Stimulated activated CD4-positive, alpha-beta T cell treated with anti-CD3 and anti-CD28 coated beads, TNF-alpha, amount 100 ng/mL, for 24 hours (primary cell): ENCODE measurements at places on chromosomes 3 and 15.

- DNase-seq = no peak
These were observed 12.6 kb upstream of the HRG start for GRCh38 chr3:186653080-186653707.

GRCh38 chr3:13012221-13012691, 61.0 kb downstream of the IQSEC1 start:
- DNase-seq = no peak

DNA sequence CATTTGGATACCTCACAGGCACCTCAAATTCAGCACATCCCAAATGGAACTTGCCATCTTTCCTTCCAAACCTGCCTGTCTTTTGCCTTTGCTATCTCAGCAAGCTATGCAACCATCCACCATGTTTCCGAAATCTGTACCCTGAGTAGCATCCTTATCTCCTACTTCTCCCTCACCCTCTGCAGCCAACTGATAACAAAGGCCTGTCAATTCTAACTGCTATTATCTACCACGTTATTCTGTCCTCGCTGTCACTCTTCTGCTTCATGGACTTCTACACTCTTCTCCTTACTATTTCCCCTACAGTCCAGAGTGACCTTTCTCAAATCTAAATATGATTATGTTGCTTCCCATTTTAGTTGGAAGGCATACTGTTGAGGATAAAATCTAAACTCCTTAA, 25.5 kb upstream of the TAFA4 start:
- no peak for DNase-seq

- peak; percentile 58 for DNase-seq
These were observed 3.8 kb downstream of the PKM start for GRCh38 chr15:72227192-72227586.

- DNase-seq = no peak
These were observed 78.0 kb downstream of the FSIP1 start for GRCh38 chr15:39704689-39705088.

DNA sequence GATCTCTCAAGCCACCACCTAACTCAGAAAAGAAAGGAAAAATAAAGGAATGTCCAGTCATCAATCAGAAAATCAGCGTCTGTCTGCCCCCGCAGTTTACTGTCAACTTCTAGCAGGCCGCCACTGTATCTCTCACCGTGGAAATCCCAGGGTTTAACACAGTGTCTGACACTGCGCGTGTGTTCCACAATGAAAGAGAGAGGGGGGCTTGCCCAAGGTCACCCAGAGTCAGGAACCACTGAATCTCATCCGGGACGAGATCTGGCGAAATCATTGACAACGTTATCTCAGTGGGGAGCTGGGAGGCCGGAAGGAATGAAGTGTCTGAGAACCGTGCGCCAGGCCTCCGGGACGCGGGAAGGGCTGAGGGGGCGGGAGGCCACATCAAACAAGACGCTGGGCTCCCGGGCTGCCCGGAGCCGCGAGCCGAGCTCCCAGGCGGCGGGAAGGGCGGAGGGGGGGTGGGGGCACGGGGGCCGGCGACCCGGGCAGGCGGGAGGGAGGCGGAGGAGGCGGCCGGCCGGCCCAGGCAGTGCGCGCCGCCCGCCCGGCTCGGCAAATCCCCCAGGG, 2.2 kb upstream of the HES1 start:
- no peak for DNase-seq

- no peak for DNase-seq
These were observed 788 bp downstream of the FOXB1 start for GRCh38 chr15:60004846-60005351.

DNA sequence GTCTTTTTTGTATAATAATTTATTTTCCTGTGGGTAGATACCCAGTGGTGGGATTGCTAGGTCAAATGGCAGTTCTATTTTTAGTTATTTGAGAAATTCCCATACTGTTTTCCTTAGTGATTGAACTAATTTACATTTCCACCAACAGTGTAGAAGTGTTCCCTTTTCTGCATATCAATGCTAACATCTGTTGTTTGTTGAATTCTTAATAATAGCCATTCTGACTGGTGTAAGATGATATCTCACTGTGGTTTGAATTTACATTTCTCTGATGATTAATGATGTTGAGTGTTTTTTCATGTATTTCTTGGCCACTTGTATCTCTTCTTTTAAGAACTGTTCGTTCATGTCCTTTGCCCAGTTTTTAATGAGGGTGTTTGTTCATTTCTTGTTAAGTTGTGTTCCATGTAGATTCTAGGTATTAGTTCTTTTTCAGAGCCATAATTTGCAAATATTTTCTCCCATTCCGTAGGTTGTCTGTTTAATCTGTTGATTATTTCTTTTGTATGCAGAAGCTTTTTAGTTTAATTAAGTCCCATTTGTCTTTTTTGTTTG, 713.3 kb upstream of the EPHA6 start:
- DNase-seq = no peak

GRCh38 chr3:195907684-195907933, 742 bp downstream of the TNK2 start:
- DNase-seq = no peak

GRCh38 chr3:133474251-133474801, 74.5 kb downstream of the BFSP2 start:
- no peak for DNase-seq

DNA sequence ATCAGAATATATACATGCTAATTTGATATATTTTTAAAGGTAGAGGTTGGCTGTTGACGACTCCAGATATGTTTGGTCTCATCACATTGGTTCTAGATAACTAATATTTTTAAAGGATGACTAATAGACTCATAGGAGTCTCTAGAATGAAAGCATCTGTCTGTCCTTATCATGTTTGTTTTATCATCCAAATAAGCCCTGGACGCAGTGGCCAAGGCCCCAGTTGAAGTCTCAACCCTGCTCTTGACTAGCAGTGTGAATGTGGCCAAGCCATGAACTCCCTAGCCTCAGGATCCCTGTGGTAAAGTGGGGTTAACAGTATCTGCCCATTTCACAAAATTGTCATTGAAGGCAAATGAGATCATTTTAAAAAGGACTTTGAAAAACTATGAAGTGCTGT, 53.6 kb downstream of the ABHD2 start:
- no peak for DNase-seq

DNA sequence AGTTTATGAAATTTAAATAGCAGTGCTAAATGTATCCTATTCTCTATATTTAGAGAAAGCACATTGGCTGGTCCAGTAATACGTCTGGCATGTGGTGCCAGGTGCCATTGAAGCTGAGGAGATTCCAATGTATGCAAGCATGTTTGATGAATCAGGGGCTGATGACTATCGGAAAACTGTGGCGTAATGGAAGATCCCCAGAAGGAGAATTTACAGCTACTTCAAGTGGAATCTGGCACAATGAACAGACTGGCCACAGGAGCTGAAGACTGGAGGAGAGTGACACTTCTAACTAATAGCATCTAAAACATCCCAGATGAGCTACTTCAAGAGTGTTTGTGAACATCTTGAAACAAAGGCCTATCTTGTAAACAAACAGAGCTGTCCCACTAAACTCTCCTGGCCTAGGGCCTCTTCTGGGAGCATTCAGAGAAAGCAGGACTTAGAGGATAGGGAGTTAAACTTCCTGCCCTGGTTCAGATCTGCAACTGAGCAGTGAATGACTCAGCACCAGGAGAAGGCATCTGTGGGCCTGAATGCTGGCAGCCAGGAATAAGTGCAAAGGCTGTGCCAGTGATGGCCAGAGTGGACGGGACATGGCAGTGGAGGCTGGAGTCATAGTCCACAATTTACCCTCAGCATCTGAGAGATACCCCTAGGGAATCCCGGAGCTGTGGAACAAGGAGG, 15.2 kb upstream of the ACTC1 start:
- DNase-seq = no peak

DNA sequence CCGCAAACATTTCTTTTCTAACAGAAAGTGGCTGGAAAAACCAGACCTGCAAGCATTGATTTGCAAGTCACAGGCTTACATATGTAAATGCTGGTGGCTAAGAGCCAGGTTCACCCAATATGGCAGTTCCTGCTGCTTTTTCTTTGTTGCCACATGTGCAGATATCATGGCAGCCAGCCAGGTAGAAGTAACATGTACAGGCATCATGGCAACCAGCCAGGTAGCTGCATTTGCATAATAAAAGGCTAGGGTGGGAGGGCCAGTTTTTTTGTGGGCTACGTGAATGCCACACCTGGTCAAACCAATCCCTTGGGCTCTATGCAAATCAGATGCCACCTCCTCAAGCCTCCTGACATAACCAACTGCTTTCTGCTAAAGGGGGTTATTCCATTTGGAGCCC, 2.8 kb upstream of the SMCO1 start:
- DNase-seq = no peak

GRCh38 chr15:80461356-80462095, 57.3 kb downstream of the ARNT2 start:
- no peak for DNase-seq

DNA sequence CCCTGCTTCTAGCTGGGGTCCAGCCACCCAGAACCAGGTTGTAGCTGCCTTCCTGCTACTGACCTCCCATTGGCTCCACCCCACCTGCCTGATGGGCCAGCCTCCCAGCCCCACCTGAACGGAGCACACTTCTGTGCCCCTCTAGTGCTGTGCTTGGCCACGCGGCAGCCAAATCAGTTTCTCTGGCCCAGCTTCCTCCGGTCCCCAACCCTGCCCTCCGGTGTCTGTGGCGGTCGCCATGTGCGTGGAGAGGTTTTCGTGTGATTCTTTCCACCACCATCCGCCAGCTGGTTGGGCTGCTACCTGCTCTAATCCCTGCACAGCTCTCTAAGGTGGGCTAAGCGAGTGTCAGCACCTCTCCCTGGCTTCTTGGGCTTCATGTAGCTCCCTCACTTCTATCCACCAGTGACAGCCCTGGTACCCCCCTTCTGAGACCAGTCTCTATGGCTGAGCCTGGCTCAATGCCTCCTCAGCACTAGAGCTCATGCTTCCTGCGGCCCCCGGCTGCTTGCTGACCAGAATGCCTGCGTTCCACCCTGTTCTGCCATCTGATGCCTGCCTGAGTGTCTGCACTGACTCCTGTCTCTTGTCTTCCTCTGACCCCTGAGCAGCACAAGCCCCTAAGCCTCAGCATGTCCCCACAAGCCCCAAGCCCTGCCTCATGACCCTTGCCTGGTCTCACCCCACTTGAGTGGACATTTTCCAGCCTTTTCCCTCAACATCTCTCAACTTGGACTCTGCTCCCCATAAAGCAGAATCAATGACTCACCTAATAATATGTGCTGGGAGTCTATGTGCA, 23.2 kb upstream of the MAGEF1 start:
- DNase-seq = no peak

DNA sequence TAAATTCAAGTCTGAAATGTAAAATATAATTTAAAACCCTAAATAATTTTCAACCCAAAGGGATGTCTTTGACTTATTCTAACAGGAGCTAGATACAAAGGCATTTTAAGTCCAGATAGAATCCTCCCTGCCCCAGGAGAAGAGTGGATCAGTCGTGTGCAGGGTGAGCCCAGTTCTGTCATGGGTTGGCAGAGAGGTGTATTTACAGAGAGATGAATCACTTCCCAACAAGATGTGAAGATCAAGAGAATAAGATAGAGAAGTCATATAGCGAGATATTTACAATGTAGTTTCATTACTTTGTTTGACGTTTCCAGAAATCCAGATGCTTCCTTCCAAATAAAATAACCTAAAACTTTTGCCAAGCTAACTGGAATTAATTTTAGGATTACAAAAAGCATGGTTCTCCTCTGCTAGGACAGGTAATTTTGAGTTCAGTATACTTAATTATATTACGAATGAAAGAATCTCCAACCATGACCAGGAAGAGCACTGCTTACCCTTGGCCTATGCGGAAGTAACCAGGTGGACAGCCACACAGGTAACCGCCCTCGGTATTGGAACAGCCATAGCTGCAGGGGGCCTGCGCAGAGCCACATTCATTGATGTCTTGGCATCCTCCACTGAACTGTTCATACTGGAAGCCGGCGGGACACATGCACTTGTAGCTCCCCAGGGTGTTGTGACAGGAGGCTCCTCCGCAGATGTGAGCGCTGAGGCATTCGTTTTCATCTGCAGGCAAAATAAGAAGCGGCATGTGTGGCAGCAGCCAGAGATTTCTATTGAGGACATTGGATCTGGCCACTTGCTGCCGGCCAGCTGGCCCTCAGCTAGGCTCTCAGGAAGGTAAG, 84.0 kb downstream of the DUT start:
- DNase-seq = no peak

- DNase-seq = no peak
These were observed 38.3 kb downstream of the CPN2 start for GRCh38 chr3:194312743-194313281.

GRCh38 chr3:5390936-5391625, 203.6 kb downstream of the EDEM1 start:
- DNase-seq = no peak

DNA sequence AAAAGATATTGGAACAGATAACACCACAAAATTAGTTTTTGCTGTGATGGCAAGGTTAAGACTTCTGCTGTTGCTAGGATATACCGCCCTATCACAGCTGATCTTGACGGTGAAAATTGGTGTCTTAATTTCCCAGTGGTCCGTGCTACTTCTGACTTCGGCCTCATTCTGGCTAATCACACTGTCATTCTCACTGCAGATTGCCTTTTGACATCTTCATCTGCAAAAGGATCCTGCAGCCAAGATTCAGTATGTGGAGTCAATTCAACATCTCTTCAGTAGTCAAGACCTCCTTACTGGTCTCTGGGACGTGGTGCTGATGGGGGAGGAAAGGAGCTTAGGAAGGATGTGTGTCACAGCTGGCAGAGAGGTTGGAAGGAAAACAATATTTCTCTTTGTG, 438.6 kb downstream of the WDR72 start:
- DNase-seq = no peak

DNA sequence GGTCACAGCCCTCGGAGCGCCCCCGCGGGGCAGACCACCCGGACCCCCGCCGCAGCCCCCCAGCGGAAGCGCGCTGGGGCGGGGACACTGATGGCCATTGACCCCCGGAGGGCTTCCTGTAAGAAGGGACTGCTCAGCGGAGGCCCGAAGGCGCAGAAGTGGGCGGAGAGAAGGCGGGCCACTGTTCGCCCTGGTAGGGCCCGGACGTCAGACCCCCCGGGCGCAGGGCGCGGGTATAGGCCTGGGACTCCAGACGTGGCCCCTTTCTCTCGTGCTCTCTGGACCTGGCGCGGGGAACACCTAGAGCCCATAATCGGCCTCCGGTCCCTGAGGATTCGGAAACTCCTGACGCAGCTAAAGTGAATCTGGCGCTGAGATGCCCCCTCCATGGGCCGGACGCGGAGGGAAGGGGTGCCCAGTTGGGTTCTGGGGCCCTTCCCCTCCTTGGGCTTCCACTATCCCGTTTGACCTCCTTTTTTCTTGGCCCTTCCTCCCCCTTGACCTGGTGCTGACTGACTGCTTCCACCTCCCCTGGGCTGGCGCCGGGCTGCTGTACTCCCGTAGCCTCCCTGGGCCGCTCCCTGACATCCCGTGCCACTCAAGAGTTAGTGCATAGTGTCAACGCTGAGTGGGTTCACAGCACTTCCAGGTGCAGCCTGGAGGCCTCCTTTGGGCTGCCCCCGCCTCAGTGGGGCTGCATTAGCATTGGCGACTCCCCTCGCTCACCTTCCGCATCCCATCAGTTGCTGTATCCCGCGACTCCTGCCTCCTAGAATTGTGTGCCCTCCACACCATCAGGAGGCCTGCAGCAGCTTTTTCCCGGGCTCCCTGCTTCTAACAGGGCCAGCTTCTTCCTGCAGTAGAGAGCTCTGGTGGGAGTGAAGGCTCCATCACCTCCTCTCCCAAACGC, 694 bp downstream of the ABTB1 start:
- no peak for DNase-seq
